Stimulated activated CD8-positive, alpha-beta memory T cell treated with anti-CD3 and anti-CD28 coated beads, Interleukin-15, amount 100 ng/mL, for 24 hours (primary cell): ENCODE measurements at places on chromosomes 13 and 19.

GRCh38 chr13:43411211-43411610 is 375.6 kb downstream of the ENOX1 start:
- DNase-seq = no peak

DNA sequence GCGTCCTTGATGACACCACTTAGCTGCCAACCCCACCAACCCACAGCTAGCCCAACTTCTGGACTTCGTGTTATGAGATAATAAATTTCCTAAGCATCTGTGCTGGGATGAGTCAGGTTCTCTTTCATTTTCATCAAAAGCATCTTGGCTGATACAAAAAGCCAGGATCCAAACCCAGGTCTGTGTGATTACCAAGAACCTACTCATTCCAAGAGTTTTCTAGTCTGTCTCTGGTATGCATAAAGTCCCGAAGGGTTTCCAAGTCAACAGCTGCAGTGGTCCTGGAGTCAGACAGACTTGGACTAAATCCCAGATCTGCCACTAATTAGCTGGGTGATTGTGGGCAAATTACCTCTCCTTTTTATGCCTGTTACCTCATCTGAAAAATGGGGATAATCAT is 55.5 kb upstream of the SERP2 start:
- DNase-seq = no peak

DNA sequence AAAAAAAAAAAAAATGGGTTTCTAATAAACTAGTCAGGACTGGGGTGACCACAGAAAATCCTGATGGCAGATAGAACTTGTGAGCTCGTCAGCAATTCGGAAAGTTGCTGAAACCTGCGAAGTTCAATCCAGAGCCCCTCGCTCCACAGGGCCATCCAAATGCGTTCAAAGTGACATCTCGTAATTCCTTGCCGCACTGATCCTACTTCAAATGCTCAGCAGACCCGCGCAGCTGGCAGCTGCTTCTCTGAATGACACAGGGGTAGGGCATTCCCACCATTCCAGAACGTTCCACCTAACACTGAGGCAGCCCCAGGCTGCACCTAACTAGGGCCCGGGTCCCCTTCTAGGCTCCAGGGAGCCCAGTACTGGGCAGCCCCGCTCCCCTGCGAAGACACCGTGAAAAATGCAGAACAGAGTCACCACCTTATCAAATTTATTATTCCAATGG is 4.8 kb upstream of the DAPK3 start:
- no peak for DNase-seq

DNA sequence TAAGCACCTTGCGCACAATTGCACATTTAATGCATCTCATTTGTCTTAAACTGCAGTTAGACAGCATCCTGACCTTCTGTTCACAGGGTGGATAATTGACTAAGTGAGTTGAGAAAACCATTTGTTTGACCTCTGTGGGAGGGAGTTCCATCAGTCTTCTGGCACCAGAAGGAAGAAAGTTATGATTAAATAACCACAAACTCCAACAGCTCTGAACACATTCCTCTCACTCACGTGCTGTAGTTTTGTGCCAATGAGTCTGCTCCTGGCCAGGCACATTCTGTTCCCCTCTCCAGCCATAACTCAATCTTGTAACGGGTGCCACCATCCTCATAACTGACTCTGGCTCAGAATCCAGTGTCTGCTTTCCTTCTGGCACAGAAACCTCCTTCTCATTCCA is 817.2 kb downstream of the SLITRK1 start:
- no peak for DNase-seq

DNA sequence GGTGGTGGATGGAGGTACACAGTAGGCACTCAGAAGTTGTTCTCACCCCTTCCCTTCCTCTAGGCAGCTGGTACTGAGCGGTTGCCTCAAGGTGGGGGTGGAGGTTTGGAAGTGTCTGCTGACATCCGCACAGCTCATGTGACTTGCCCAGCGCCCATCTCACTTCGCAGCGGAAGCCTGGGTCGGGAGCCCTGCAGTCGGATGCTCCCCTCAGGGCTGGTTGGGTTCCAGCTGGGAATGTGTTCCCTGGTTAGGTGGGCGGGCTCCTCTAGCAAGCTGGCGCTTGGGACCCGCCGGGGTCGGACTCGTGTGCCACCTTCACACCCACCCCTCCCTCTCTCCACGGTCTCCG is 10.2 kb downstream of the PPP1R37 start:
- no peak for DNase-seq

DNA sequence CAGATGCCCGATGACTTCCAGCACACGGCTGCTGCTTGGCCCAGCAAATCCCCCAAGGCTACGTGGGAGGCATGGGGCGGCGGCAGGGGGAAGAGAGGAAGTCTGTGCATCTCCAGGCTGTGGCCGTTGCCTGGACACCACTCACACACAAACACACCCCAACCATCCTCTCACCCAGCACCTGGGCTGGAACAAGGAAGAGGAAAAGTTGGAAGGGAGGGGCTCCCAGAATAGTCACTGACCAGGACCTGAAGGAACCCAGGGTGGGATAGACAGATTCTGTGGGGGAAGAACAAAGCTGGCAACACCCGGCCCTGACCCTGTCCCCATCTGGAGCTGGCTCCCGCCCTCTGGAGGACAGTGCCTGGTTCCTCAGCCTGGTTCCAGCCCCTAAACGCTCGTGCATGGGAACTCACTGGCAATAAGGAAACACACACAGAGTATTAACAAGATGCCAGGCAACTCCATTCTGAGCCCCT is 11.2 kb downstream of the PPP6R1 start:
- no peak for DNase-seq
